ENCODE measurements at places on chromosomes 7 and 10.
A peak's percentile ranks its signal among the peaks of the same experiment; 100 is the strongest.

DNA sequence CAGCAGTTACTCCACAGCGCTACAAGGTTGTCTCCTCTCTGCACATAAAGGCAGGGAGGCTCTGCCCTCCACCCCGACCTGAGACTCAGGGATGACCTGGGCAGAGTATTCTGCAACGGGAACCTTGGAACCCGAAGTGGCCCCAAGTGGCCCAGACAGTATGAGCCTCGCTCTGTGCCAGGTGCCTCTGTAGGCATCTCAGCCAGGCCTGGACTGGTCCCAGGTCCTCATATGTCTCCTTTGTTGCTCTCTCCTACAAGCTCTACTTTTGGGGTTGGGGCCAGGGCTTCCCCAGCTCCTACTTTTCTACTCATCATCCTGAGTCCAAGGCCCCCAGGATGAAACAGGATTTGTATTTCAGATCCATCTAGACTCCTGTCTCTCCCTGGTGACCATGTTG is 241.5 kb upstream of the PRSS1 start:
- DNase-seq, result no peak

DNA sequence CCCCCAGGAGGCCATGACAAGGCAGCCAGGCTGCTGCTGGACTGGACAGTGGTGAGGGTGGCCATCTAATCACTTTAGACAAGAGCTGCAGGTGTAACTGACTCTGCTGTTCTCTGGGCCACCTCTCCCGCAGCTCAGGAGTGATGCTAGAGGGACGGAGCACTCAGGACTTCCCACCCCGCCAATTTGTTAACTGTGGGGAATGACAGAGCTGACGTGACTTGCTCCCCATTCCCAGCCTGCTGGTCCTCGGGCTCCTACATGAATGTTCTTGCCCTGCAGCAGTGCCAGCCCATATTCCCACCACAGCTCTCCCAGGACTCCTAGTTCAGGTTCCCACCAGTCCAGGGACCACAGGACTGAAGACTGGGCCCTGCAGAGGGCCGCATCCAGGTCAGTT is 16.7 kb upstream of the NPFFR1 start:
- no peak for DNase-seq

GRCh38 chr7:103905997-103906396 is 83.5 kb downstream of the RELN start:
- no peak for DNase-seq

- DNase-seq, result no peak
Measured at GRCh38 chr7:100589341-100589947, 3.3 kb downstream of the FBXO24 start.

DNA sequence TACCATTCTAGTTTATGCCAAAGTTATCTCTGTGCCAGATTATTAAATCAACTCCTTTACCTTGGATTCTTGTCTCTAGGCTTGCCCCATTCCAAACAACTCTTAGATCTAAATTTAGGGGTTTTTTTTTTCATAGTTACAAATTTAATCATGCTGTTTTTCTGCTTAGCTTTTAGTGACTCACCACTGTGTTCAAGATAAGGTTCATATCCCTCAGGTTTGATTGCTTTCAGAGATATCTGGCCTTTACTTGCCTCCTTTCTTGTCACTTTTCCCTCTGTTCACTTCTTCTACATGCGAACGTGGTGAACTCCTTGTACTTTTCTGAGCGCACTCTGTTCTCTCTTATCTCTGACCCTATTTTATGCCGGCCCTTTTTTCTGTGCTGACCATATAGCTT is 78.2 kb downstream of the VPS50 start:
- DNase-seq, result no peak

- no peak for DNase-seq
Measured at GRCh38 chr7:108079648-108080591, 50.2 kb downstream of the LAMB4 start.

DNA sequence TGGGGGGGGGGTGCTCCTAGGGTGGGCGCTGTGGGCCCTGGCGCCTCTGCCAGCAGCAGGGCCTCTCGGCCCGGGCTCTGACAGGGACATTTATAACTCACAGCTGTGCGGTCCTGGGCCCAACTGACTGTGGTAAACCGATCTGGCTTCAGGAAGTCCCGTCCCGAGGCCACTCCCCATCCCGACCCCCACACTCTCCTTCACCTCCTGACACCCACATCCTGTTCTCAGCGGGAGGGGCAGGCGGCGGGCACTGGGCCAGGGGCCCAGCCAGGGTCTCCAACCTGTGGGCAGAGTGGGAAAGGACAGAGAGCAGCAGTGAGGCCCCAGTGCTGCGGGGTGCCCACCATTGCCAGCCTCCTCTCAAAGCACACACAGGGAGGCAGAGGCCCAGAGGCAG is 69.1 kb downstream of the ZMIZ1 start:
- peak; percentile 61 for DNase-seq

DNA sequence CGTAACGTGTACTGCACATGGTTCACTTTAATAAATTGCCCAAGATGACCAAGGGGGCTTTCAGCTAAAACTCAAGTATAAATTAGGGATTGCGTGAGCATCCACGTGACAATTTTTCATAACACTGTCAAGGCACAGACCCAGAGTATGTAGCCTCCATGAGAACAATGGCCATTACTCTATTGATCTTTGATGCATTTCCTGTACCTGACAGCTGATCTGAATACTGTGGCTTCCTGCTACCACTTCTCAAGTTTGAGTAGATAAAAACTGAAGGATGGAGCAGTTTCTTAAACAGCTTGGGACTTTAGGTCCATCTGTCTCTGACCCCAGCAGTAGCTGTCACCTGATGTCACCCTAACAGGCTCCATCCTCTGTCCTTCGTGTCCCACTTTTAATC is 98.9 kb downstream of the ABCC2 start:
- DNase-seq, result no peak

DNA sequence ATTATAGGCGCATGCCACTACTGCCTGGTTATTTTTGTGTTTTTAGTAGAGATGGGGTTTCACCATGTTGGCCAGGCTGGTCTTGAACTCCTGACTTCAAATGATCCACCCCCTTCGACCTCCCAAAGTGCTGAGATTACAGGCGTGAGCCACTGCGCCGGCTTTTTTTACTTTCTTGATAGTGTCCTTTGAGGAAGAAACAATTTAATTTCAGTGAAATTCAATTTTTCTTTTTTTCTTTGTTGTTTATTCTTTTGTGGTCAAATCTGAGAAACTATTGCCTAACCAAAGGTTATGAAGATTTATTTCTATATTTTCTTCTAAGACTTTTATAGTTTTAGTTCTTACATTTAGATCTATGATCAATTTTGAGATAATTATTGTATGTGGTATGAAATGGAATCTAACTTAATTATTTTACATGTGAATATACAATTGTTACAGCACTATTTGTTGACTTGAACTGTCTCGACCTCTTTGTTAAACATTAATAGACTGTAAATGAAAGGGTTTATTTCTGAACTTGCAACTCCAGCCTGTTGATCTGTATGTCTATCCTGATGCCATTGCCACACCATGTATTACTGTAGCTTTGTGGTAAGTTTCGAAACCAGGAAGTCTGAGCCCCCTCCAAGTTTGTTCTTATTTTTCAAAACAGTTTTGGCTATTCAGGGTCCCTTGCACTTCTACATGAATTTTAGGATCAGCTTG is 19.8 kb upstream of the RASSF4 start:
- no peak for DNase-seq

DNA sequence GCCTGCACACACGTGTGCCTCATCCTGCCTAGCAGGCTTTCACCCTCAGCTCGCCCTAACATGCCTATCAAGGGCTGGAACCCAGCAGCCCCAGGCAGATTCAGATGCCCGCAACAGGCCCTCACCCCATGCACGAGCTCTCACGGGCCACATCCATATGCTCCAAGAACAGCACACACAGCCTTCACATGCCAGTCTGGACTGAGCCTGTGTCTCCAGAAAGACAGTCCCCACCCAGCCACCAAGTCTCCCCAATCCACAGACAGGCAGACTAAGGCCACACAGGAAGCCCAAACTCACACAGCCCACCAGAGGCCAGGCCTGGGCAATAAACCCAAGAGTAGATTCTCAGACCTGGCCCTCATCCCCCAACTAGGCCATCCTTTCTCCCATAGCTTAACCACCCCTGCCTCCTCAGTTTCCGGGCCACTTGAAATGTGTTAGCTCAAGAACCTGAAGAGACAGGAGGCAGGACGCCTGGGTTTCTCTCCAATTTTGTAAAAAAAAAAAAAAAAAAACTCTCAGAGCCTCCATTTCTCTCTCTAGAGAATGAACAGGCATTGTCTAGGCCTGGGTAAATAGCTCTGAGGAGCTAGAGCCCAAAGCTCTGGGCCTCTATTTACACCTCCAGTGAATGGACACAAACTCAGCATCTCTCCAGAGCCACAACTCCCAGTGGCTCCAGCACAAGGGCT is 6.8 kb downstream of the LDB1 start:
- DNase-seq, result peak; percentile 33

DNA sequence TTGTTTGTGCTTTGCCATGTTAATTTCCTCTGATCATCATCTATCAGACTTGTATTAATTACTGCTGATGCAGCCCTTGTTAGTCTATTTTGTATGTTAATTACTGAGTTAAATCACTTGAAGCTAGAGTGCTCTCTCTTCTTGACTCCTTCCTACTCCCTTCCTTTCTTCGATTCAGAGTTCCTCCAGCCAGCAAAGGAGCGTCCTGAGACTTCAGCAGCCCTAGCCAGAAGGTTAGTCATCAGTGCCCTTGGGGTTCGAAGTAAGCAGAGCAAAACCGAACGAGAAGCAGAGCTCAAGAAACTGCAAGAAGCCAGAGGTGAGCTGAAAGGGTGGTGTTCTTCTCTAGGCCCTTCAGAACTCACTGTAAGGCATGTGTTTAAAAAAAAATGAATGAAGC is 32.1 kb downstream of the LOXL4 start:
- DNase-seq, result no peak

GRCh38 chr10:11197266-11197712 is 179.6 kb downstream of the CELF2 start:
- DNase-seq, result no peak
